ENCODE measurements at places on chromosomes 2 and 18. TPM values are rescaled to one million over a fixed set of nuclear protein-coding genes. Genes with fewer than 3 reads are reported as not detected.

DNA sequence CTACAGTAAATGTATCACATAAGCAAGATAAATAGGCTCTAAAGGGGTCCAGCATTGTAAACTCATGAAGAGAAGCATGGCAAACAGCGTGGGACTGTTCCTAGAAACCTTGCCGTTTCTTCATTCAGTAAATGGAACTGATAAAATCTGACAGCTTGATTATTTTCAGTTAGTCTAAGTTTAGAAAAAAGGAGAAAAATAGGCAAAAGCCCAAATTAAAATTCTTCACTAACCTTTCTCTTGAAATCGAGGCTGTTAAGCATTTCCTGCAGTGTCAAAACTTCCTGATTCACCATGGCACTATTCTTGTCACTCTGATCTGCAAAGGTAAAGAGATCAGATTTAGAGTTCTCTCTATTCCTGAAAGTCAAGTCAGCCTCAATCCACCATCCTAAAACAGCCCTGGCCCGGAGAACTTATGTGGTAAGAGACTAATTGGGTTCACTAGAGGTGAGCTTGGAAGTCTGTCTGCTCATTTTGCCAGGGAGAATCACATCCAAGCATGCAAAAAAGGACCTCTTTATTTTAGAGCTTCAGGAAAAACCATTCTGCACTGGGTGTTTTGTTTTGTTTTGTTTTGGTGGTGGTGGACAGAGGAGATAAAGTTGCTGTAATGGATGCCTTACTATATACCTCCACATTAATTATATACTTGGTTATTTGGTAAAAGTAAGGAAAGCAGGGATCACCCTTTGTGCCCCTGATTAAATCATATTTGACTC lies 52.4 kb upstream of the STAT1 start:
- no peaks in the 10 kb centered on the region for H3K4me1 ChIP-seq
- H3K27me3 ChIP-seq: no peaks in the 10 kb centered on the region
- H3K4me3 ChIP-seq: no peak overlapping the region
- no peak for DNase-seq
- H3K36me3 ChIP-seq: no peaks in the 10 kb centered on the region

- H3K27ac ChIP-seq: no peak overlapping the region
- H3K27me3 ChIP-seq: no peaks in the 10 kb centered on the region
- DNase-seq: no peak
- no peak overlapping the region for H3K4me3 ChIP-seq
- no peaks in the 10 kb centered on the region for H3K4me1 ChIP-seq
These were observed 395.2 kb downstream of the RAD51AP2 start for GRCh38 chr2:17122887-17123501.

GRCh38 chr2:170307555-170308351 lies 129.8 kb downstream of the MYO3B start:
- H3K36me3 ChIP-seq: no peaks in the 10 kb centered on the region
- no peaks in the 10 kb centered on the region for H3K4me1 ChIP-seq
- DNase-seq: no peak
- H3K27me3 ChIP-seq: no peaks in the 10 kb centered on the region
- H3K4me3 ChIP-seq: no peak overlapping the region

DNA sequence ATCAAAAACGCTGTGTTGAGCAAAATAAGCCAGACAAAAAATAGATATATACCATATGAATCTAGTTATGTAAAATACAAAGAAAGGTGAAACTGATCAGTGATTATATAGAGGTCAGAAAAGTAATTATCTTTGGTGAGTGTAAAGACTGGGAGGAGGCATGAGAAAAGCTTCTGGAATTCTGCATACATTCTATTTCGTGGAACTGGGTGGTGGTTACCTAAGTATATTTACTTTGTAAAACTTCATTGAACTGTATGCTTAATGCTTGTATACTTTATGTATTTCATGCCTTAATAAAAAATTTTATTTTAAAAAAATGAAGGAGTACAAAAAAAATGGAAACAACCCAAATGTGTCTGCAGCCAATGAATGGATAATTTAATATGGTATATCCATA lies 153.1 kb upstream of the ALPP start:
- no peak overlapping the region for H3K4me3 ChIP-seq
- no peak for DNase-seq
- H3K27me3 ChIP-seq: no peaks in the 10 kb centered on the region
- H3K4me1 ChIP-seq: no peaks in the 10 kb centered on the region

DNA sequence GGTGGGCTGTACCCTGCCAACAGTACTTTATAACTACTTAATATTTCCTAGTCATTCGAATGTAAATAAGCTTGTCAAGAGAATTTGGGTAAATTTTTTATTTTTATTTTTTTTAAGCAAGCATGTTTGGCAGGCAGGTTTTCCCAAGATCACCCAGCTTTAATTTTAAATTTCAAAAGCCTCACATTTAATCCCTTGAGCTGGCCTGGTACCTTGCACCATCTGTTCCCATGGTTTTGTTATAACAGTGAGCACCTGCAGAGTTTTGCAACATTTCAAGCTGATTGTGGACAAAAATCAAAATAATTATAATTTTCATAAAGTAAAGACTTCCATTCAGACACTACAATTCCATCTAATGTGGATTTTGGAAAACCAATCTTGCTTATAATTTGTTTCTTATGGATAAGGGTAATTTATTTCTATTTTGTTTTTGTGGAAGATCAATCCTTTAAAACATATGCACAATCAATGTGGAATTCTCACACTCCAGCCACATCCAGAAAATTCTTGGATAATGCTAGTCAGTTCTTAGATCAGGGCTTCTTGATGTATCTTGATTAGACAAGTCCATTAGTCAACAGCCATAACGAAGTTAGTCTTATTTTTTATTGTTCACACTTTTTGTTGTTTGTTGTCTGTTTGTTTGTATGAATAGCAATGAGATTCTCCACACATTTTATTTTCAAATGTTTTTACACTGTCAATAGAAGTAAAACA lies 689.3 kb downstream of the NR4A2 start:
- H3K27me3 ChIP-seq: no peaks in the 10 kb centered on the region
- no peak overlapping the region for H3K4me3 ChIP-seq
- no peaks in the 10 kb centered on the region for H3K36me3 ChIP-seq
- no peaks in the 10 kb centered on the region for H3K4me1 ChIP-seq
- no peak for DNase-seq

ATP8B1 gene
- polyA plus RNA-seq: 17.7 TPM

ARL4C gene
- 24.6 TPM for polyA plus RNA-seq
